Activated CD4-positive, alpha-beta T cell treated with anti-CD3 and anti-CD28 coated beads, Interleukin-2, amount 50 U/mL, for 1 hour (primary cell): ENCODE measurements at places on chromosomes 6 and 20.

GRCh38 chr6:81401970-81402690 is 350.4 kb downstream of the TENT5A start:
- no peak for DNase-seq

GRCh38 chr6:65566117-65566516 is 140.9 kb downstream of the EYS start:
- DNase-seq = no peak

DNA sequence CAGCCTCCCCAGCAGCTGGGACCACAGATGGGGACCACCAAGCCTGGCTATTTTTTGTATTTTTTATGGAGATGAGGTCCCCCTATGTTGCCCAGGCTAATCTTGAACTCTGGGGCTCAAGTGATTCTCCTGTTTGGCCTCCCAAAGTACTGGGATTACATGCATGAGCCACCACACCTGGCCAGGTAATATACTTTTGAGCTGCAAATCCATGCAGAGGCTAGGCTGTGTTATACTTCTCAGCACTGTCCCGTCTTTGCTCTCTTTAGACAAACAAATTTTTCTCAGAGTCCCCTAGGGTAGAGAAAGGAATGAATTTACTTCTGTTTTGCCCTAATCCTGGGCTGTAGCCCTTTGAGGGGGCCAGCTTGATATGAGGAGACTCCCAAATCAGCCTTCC is 13.4 kb upstream of the SCAF8 start:
- DNase-seq = no peak

- no peak for DNase-seq
Measured at GRCh38 chr6:124903797-124904196, 58.4 kb upstream of the RNF217 start.

GRCh38 chr6:379410-380181 is 12.0 kb upstream of the IRF4 start:
- DNase-seq = no peak

- no peak for DNase-seq
Measured at GRCh38 chr6:157001716-157002115, 224.5 kb downstream of the ARID1B start.

- no peak for DNase-seq
Measured at GRCh38 chr6:44342489-44342888, at the start of gene SPATS1. Gene SPATS1 (plus strand): TSS chr6:44342650. CDS start chr6:44343096, 446 bp downstream.
